ENCODE measurements at places on chromosomes 5 and 9.

GRCh38 chr9:86859056-86859455, 88.2 kb downstream of the GAS1 start:
- DNase-seq, result no peak

- DNase-seq, result no peak
Observed at GRCh38 chr5:168826246-168826725, 247.1 kb upstream of the PANK3 start.

DNA sequence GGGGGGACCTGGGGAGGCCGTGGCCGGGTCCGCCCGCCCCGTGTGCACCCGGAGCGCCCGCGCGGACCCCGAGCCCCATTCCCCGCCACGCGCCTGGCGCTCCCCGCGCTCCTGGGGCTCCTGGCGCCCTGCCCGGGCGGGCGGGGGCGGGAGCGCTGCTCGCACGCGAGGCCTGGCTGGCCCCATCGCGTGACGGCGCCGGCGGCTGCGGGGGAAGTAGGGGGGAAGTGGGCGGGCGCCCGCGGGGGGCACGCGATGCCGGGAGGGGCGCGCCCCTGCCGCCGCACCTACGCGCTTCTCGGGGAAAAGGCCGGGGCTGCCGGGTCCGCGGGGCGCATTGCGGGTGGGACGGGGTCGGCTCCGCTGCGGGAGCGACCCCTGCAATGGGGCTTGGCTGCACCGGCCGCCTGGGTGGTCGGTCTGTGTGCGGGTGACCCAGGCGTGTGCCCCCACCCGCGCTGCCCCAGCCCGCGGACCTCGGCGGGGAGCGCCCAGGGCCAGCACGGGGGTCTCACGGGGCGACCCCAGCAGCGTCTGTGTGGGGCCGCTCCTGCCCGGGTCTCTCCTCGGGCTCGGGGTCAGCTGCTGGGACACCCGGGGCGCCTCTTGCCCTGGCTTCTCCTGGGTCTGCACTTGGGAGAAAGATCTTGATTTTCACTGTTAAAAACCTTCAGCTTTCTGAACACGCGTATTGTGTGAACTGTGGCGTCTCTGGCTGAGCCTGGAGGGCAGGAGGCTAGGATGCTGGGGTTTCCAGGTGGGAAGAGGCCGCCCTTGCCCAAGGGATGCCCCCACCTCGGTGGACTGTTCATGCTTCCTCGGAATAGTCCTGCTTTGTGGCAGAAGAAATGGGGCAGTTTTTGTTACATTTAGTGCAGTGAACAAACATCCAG, 52.4 kb downstream of the AHRR start:
- DNase-seq, result peak; percentile 77

DNA sequence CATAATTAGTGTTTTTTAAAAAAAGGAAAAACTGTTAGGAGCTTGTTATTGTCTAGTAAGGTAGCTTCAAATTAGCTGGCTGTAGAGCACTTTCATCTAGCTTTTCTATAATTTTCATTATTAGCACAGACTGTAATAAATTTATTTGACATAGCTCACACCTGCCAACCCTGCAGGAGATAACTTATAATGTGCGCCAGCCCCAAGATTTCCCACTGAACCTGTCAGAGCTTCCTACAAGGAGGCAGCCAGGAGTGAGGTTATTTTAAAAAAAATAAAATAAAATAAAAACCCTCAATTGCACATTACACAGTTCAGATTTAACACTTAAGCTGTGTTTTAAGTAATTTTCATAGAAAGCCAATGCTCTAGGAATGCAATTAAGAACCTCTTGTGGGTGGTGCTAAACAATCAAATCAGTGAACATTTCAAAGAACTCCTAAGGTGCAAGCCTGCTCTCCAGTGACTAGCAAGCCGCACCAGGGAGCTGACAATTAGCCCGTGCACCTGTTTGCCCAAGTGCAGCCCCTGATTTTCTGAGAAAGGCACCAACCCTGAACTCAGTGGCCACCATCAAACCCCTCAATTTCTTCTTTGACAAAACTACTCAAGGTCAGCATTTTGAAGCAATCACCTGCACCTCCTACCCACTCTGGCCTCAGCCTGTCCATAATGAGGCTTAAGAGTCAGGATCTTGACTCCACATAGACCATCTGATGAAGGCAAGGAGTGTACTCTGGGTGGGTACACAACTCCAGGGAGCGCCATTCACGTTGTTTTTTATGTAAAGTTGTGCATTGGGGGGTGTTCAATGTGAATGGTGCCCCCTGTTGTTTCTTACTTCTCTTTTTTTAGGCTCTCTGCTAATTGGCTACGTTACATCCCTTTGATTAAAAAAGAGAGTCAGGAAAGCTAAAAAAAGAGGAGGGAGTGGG, 385.3 kb upstream of the WWC1 start:
- DNase-seq, result no peak

DNA sequence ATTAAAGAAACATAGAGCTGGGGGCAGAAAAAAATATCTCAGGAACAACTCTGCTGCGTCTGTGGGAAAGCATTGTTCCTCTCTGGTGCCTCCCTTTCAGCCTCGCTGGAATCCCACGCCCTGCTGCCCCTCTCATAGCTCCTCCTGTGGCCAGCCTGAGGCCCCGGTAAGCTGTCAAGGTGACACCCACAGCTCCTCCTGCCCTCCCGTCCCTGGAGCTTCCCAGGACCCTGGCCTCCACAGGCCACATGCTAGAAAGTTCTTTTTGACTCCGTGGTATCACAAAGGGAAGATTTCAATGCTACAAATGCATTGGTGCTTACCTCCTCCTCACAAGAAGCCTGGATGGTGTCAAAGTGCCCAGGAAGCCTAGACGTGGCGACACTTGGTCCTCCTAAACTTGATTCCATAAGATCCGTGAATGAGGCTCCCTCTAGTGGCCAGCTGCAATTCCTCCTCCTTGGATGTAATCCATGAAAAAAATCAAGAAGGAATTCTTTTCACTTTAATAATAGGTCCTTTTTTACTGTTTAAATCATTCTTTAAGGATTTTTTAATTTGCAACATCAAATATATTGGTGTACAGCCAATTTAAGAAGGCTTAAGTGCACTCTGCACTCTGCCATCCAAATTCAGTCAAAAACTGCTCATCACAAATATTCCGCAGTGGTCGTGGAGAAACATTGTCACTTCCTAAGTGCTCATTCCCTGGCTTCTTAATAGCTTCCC, 104.9 kb downstream of the CFAP90 start:
- DNase-seq, result peak; percentile 55

- no peak for DNase-seq
Observed at GRCh38 chr5:127402361-127402760, 111.8 kb downstream of the MEGF10 start.

GRCh38 chr9:686321-686813, 155.1 kb upstream of the DMRT1 start:
- no peak for DNase-seq

- no peak for DNase-seq
Observed at GRCh38 chr5:170446365-170446764, 57.2 kb upstream of the KCNMB1 start.

DNA sequence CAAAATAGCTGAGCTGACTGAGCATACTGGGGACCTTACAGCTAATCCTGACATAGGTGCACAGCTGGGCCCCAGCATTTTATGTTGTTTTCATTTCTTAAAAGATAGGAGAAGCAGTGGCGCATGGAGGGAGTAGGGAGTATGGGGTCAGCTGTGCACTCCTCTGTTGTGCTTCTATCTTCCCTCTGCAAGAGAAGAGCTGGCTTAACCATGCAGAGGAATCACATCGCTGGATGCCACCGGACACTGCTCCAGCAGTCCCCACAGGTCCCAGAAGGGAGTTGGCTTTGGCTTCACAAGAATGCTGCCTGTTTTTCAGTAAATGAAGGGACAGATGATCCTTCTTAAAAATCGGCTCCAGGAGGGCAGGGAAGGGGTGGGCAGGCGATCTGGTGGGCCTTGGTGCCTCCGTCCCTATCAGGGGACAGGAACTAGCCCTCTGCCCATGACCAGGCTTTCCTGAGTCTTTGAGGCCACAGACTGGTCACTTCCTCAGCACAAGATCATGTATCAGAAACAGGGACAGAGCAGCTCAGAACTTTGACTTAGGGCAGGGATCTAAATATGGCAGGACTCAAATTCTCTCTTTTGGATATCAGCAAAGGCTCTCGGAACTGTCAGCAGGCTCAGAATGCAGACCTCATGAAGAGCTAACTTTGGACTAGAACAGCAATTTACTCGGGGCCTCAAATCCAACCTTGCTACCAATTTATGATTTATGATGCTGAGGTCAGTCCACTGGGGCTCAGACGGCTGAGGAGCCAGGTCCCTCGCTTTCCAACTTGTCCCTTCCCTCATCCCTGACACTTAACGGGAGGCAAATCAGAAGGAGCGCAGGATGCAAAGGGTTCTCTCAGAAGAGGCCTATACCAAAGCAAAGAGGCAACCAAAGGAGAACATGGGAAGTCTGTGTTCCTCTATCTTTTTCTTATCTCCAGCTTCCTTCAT, 47.2 kb downstream of the MARCHF3 start:
- no peak for DNase-seq

DNA sequence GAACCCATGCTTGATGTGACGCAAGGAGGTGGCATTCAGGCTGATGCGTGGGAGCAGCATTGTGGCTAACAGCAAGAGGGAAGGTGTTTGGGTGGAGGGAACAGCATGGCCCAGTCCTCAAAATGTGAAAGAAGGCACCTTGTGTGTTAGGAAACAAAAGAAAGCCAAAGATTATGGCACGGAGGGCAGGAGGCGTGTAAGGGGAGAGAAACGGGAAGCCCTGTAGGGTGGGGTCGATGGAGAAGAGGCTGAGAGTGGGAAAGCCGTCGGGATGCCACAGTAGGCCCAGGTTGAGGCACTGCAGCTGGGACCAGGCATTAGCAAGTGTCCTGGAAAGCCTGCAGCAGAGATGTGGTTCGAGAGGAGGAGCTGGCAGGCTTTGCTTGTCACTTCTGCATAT, 241.1 kb downstream of the GADD45G start:
- no peak for DNase-seq

- no peak for DNase-seq
Observed at GRCh38 chr5:79736528-79737514, 47.2 kb downstream of the CMYA5 start.

DNA sequence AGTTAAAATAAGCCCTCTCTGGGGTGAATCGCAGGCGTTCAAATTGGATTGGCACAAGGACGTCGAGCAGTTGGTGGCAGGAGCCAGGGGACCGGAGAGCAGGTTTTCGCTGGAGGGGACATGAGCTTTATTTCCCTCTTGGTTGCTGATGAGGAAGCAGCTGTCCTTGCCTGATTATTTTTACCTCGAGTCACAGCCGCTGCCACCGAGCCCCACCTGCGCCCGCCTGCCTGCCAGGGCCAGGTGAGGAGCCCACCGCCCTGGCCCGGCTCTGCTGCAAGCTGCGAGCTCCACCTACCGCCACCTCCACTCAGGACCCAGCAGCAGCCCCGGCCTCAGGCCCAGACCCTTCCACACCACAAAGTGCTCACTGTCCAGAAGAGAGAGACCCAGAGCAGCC, 9.0 kb upstream of the ADGRD2 start:
- no peak for DNase-seq

GRCh38 chr9:94899464-94900221, 173.1 kb downstream of the AOPEP start:
- no peak for DNase-seq

- DNase-seq, result peak; percentile 49
Observed at GRCh38 chr5:56815658-56816545, 553 bp downstream of the MAP3K1 start.

DNA sequence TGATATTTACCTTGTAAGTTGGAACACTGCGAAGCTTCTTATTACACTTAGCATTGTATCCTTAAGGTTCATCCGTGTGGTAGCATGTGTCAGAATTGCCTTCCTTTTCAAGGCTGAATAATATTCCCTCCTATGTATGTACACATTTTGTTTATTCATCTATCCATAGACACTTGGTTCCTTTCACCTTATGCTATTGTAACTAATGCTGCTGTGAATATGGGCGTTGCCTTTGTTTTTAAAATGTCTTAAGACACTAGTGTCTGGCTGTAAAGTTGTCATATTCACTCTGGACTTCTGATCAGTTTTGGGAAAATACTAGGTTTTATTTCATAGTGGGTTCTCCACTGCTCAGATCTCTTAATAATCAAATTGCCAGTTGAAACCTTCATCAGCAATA, 383.3 kb upstream of the PRR16 start:
- no peak for DNase-seq

DNA sequence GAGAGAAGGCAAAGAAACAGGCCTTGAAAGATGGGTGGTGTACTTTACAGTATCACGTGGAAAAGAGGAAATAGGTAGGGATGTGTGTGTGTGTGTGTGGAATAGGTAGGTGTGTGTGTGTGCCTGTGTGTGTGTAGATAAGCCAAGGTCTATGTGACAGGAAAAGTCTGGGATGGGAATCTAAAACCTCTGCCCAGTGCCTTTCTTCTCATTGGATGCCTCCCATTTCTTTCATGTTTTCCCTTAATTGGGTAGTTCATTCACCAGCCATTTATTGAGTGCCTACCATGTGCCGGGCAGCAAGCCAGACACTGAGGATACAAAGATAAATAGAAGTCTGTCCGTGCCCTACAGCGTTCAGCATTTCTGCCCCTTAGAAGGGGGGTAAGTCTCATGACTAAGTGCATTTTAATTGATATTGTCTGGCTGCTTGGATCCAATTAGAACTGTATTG, 1.0 kb downstream of the URM1 start:
- DNase-seq, result no peak

DNA sequence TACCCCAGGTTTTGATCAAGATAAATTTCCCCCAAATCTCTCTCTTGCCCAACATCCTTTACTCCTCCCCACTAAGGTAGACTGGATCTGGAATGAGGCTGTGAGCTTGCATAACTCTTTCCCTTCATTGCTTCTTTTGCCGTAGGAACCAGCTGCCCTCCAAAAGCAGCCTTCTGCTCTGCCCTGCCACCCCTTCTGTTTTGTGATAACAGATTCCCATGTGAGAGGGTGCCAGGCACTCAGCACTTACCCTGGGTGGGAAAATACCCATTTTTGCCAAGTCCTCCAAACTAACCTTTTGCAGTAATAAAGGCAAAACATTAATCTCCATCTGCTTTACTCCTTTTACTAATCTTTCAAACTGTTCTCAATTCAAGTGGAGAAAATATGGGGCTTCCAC, 182.6 kb downstream of the ASTN2 start:
- DNase-seq, result no peak

DNA sequence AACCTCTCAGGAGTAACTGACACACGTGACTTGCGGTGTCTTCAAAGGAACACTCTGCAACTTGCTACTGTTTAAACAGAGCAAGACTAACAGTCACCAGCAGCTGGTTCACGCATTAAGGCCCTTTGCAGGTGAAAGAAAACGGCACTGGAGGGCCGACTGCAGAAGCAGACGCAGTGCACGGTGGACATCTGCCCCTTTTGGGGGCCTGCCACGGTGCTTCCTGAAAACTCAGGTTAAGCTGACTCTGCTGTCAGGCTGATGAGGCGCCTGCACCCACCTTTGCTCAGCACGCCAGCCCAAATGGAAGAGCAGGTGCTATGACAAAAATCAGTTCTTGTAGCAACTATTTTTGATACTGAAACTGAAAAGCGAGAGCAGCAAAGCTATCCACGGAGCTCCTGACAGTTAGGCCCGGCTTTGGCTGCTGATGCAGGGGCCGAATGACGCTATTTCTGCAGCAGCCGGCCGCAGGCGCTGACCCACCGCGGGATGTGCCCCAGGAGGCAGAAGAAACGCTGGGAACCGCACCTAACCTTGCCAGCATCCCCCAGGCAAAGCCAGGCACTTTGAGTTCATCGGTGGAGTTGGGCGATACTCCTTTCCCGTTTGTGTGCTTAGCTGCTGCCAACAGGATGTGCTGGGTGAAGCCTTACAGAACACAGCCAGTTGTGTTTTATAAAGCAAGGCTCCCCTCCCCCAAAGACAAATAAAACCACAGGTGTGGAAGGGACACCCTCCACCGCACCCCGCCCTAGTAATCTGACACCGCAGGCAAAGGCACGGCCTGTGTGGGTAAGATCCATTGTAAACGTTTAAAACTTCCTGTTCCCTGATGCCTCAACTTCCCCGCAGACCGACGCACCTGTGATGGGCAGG, 21.1 kb upstream of the TERT start:
- peak; percentile 56 for DNase-seq

- no peak for DNase-seq
Observed at GRCh38 chr9:74500584-74500924, 3.4 kb downstream of the RORB start.

Data from activated CD4-positive, alpha-beta T cell treated with anti-CD3 and anti-CD28 coated beads, Interleukin-2, amount 50 U/mL, for 48 hours (primary cell).